Calu3 (cell line): ENCODE measurements at places on chromosomes 13 and 19. TPM values are rescaled to one million over a fixed set of nuclear protein-coding genes. Genes with fewer than 3 reads are reported as not detected.
A peak's percentile ranks its signal among the peaks of the same experiment; 100 is the strongest.

GRCh38 chr19:47729468-47729798, 15.9 kb upstream of the NOP53 start:
- H3K4me3 ChIP-seq = peak overlapping the region; percentile 85
- H3K4me1 ChIP-seq = peaks cover 45% of the 10 kb centered on the region
- H3K27ac ChIP-seq = peak overlapping the region; percentile 96
- DNase-seq = peak; percentile 92
- H3K36me3 ChIP-seq = peaks cover 62% of the 10 kb centered on the region

GRCh38 chr19:54369082-54369687, 4.5 kb upstream of the LAIR1 start:
- no peak for DNase-seq
- H3K36me3 ChIP-seq = no peaks in the 10 kb centered on the region
- H3K4me3 ChIP-seq = no peak overlapping the region

GRCh38 chr13:25095851-25096453, at the start of gene PABPC3:
TSS of gene PABPC3 (plus strand) at chr13:25096136. CDS start at chr13:25096199, 63 bp downstream.
- H3K27me3 ChIP-seq = peaks cover 36% of the 10 kb centered on the region
- no peak within 1 kb of the TSS for H3K4me3 ChIP-seq
- no peaks in the 10 kb centered on the region for H3K4me1 ChIP-seq
- H3K27ac ChIP-seq = no peak within 1 kb of the TSS
- no peak for DNase-seq
- H3K36me3 ChIP-seq = no peaks in the 10 kb centered on the region

GRCh38 chr13:95505986-95506385, 46.5 kb upstream of the CLDN10 start:
- no peaks in the 10 kb centered on the region for H3K27me3 ChIP-seq
- H3K36me3 ChIP-seq = no peaks in the 10 kb centered on the region
- no peaks in the 10 kb centered on the region for H3K4me1 ChIP-seq
- no peak overlapping the region for H3K27ac ChIP-seq
- DNase-seq = no peak

DNA sequence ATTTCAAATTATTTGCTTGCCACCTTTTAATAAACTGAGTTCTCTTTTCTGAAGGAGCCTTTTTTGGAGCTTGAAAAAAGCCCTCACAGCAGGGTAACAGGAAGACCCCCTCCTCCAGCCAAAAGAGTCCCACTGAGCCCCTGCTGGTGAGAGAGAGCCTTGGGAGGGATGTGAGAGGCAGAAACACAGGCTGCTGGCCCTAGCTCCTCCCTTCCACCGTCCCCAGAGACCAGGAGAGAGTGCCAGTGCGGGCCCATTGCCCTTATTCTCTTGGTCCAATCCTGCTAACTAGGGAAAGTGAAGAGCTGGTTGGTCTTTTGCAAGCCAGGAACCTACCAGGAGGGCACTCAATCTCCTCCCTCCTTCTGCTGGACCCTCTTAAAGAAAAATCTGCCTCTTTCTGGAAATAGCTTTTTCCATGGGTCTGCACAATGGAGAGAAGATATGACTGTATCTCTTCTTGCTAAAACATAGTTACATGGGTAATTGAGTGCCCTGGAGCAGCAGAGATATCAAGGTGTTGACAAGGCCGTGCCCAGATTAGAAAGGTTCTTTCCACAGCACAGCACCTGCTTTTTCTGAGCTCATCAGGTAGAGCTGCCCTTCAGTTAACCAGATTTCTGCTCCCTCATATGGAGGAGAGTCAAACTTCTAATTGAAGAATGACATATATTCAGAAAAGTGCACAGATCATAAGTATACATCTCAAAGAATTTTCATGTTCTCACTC, 113.9 kb downstream of the LRCH1 start:
- H3K36me3 ChIP-seq = no peaks in the 10 kb centered on the region
- H3K27ac ChIP-seq = no peak overlapping the region
- H3K27me3 ChIP-seq = no peaks in the 10 kb centered on the region
- no peak overlapping the region for H3K4me3 ChIP-seq
- DNase-seq = no peak

- no peak overlapping the region for H3K4me3 ChIP-seq
- H3K27ac ChIP-seq = no peak overlapping the region
- DNase-seq = no peak
- H3K36me3 ChIP-seq = no peaks in the 10 kb centered on the region
- peaks cover 13% of the 10 kb centered on the region for H3K4me1 ChIP-seq
Measured at GRCh38 chr19:33287927-33288326, 14.4 kb downstream of the CEBPA start.

Gene EID2
- total RNA-seq = 14.6 and 17.5 TPM in 2 replicates

Gene SYT3
- not detected in 2 replicates for total RNA-seq

Gene KCTD4
- not detected in 2 replicates for total RNA-seq
